AML-193 (cell line): ENCODE measurements at places on chromosomes 11 and 22.

- DNase-seq, result no peak
Measured at GRCh38 chr11:6333095-6333494, 12.8 kb upstream of the CAVIN3 start.

GRCh38 chr22:49827271-49827852 is 311 bp downstream of the BRD1 start:
- DNase-seq, result no peak

- no peak for DNase-seq
Measured at GRCh38 chr11:76041208-76041607, 165.1 kb downstream of the WNT11 start.

DNA sequence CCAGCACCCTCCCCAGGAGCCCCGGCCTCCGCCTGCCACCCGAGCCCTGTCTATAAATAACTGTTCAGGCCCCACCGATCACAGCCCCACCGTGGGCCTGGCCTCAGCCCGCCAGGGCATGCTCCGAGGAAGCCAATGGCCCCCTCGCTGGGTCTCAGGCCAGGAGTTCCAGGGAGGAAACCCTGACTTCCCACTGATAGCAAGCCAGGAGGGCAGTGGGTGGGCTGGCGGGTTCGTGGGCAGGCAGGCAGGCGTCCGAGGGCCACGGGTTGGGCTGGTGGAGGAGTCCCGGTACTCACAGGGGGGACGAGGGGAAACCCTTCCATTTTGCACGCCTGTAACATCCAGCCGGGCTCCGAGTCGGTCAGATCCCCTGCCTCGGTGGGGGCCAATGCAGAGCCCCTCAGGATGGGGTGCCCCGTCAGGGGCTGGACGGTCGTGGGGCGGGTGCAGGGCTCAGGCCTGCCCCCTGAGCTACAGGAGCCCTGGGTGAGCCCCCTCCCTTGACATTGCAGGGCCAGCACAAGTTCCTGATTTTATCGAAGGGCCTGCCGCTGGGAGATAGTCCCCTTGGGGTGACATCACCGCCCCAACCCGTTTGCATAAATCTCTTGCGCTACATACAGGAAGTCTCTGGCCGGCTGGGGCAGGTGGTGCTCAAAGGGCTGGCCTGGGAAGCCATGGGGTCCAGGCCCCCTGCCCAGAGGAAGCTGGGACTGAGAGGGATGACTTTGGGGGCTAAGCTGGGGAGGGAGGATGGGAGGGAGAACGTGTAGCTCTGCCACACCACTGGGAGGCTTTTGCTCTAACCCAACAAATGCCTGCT is at the start of gene SPI1:
TSS of gene SPI1 (minus strand) at position 538 of the 826 bp plus-strand sequence. CDS start at position 344, 194 bp downstream.
- DNase-seq, result peak; percentile 89

GRCh38 chr11:116790167-116791001 is 1.3 kb downstream of the APOA5 start:
- no peak for DNase-seq

DNA sequence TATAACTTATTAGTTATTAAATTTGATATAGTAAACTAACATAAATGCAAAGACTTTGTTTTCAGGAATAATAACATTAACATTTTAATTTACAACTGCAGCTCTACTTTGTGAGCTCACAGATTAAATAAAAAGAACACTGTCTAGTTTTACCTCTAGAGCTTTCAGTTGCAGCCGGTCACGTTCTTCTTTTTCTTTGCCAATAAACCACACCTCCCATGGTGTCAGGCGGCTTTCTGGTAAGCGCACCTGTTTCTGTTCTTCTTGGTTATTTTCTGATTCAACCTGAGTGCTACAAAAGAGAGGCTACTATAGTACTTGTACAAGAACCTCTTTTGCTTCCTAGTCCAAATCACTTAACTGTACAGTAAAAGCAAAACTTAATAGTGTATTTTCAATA is 5.8 kb downstream of the CCDC34 start:
- DNase-seq, result no peak

- no peak for DNase-seq
Measured at GRCh38 chr11:44002191-44003093, 45.3 kb upstream of the ACCSL start.

DNA sequence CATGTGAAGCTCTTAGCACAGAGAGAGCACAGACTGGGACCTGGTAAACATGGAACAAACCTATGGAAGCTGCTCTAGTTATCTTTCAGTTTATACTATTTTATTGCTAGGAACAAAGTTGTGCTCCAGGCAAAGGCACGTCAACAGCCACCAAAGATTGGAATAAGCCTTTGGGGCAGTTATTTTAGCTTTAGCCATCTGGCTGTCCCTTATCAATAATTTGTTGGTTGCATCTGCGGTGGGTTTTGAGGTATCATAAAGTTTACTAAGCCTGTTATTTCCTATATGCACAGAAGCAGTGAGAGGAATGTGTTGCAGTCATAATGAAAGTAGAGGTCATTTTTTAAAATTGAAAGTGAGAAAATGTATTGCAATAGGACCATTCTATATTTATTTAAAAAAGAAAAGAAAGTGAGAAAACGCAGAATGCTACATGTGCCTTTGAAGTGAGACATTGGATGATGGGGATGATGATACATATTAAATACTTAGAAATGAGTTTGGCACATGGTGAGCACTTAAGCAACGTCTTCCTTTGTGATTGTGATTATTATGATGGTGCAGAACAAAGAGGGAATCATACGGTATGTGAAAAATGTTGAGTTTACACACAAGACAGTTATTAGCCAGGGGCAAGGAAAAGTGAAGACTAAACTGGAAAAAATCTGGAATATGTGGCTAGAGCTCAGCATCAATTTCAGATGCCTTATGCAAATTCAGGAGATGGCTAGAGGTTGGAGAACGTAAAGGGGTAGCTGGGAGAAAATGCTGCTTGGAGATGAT is 58.3 kb downstream of the PRR5L start:
- no peak for DNase-seq

DNA sequence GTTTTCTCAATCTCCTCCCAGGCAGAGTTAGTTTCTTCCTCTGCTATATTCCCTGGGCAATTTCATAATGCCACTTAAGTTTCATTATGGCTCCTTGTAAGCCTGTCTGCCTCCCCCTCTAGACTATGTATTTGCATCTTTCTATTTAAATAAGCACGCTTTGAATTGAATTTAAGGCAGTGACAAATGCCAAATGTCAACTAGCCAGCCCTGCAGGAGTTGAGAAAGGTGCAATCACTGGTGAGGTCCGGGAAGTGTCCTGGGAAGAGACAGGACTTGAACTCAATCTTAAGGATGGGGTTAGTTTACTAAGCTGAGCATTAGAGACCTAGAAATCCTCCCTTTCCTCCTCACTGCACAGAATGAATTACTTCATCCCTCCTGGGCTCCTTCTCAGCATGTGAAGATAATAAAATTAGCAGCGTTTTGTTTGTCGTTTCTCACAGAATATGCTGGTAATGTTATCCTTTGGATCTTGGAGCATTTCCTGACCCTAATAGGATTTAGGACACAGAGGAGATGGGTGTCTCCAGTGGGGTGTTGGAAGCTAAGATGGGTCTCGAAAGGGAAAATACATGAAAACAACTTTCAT is 1.6 kb downstream of the TCP11L1 start:
- no peak for DNase-seq

DNA sequence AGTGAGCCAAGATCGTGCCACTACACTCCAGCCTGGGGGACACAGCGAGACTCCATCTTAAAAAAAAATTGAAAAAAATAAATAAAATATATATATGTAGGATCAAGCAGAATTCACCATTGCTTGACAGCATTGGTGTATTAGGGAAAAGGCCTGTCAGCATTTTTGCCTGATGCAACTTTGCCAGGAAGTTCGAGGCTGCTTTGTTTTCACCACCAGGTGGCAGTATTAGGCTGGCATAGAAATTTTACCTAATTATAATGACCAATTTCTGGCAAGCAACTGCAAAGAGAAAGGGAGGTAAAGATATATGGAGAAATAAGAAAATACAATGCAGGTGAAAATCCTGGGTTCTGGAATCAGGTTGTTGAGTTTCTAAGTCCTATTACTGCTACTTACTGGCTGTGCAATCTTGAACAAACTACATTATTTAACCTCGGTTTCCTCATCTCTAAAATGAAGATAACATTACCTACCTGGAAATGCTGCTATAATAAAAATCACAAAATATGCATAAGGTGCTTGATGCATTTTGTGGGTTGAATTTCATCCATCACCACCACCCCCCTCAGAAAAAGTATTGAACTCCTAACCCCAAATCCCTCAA is 24.7 kb downstream of the LAYN start:
- peak; percentile 49 for DNase-seq

- DNase-seq, result no peak
Measured at GRCh38 chr11:121645001-121645400, 192.2 kb upstream of the SORL1-AS1 start.

- DNase-seq, result no peak
Measured at GRCh38 chr11:103488031-103488461, 378.8 kb downstream of the DYNC2H1 start.

GRCh38 chr11:131998020-131998419 is 627.6 kb downstream of the NTM start:
- DNase-seq, result no peak

- peak; percentile 66 for DNase-seq
Measured at GRCh38 chr11:35615921-35616900, 2.0 kb upstream of the FJX1 start.

- DNase-seq, result no peak
Measured at GRCh38 chr11:12962306-12962705, 46.8 kb upstream of the RASSF10 start.

- no peak for DNase-seq
Measured at GRCh38 chr11:70697701-70698100, 299.4 kb downstream of the CTTN start.

DNA sequence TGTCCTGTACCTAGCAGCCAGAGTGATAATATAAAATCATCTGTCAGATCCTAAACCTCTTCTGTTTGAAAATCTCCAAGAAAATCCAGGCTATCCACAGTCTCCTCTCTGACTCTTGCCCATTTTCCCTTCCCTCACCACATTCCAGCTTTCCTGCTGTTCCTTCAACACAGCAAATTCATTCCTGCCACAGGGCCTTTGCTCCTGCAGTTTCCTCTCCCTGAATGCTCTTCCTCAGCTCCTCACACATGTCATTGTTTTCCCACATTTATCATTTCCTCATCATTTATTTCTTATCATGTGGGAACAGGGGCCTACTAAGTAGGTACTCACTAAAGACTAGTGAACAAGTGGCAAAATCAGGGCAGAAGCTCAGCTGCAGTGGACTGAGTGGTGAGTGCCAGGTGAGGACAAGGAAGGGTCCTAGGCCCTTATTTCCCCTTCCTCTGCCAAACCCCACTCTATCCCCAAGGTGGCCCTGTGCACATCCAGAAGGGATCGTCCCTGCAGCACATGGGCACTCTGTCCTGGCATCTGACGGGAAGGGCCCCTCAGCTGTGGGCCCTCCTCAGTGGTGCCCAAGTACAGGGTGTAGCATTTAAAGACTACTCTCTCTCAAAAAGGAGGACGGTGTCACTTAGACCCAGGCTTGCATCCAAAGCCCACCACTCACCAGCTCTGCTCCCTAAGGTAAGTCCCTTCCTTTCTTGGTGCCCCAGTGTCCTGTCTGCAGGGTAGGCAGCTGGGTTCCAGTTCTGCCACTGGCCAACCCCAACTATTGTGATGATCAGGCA is 2.0 kb downstream of the LRRC32 start:
- DNase-seq, result no peak

GRCh38 chr11:68998390-68998911 is 14.6 kb downstream of the MRGPRF start:
- DNase-seq, result no peak

- no peak for DNase-seq
Measured at GRCh38 chr11:57354699-57355098, 16.5 kb downstream of the P2RX3 start.

DNA sequence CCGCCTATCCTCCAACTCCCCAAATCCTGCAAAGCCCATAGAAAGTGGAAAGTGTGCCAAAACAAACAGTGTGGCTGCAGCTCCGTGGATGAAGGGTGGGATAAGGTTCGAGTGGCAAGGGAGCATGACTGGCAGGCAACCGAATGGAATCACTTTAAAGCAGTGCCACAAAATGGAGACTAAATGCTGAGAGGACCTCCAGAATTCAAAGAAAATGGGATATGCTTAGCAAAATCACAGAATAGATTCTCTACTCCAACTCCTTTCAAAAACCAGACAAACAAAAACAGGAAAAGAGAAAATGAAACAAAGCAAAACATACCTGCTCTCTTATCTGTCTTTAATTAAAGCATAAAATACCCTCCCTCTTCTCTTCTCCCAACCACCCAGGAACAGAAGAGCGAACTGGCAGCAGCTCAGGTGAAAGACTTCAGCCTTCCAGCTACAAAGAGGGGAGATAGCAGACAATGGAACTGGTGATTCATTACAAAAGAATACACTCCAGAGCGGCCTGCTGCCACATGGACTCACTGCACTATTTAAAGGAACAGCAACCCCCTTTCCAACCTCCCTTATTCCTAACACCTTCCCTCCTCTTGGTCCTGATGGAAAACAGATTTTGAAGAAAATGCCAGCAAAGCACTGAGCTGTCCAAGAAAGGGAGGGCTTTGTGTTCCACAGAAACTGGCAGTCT is 118.5 kb downstream of the APOL5 start:
- no peak for DNase-seq

DNA sequence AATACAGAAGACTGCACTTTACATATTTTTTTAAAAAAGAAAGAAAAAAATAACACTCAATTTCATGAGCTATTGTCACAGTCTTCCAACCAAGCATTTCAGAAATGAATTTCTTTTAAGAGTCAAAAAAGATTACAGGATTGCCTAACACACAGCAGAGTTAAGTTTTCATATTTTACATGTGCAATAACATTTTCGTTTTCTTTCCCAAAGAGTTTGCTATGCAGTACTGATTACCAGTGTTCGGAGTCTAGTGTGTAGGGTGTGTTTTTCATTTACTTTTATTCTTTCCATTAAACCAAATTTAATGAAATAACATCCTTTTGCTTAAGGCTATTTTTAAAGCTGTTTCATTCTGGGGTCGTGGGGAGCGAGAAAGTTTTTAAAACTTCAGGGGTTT is 53.2 kb downstream of the MN1 start:
- DNase-seq, result no peak
